ENCODE measurements at places on chromosomes 1 and 21. TPM values are rescaled to one million over a fixed set of nuclear protein-coding genes. Genes with fewer than 3 reads are reported as not detected.

Gene SLC25A34
- total RNA-seq = not detected

Gene TFF2
- not detected for total RNA-seq

Gene DPYD
- 1.8 TPM for total RNA-seq

Gene AJAP1
- total RNA-seq = not detected

Gene FHL3
- 9.4 TPM for total RNA-seq

Gene B3GALT5
- 0.19 TPM for total RNA-seq

Gene VWA1
- 14.5 TPM for total RNA-seq

Gene PRSS38
- not detected for total RNA-seq

Gene VN1R5
- not detected for total RNA-seq

Gene KRTAP6-1
- not detected for total RNA-seq

Gene FAM72A
- total RNA-seq = 9.3 TPM

Gene LAD1
- 0.93 TPM for total RNA-seq

Gene OR2L2
- not detected for total RNA-seq

Gene DNAI4
- 0.39 TPM for total RNA-seq

Gene ECM1
- 3.1 TPM for total RNA-seq

Gene COL16A1
- 4.9 TPM for total RNA-seq

Gene OR2G6
- total RNA-seq = not detected

Gene E2F2
- total RNA-seq = 2.5 TPM

Gene KRTAP12-2
- total RNA-seq = not detected

Gene KDM1A
- total RNA-seq = 102 TPM

Gene LCE1D
- not detected for total RNA-seq

Gene OR2L8
- not detected for total RNA-seq

Gene ESPN
- 0.50 TPM for total RNA-seq

Gene TAS1R1
- not detected for total RNA-seq

Gene GJB5
- total RNA-seq = not detected

Gene CHI3L2
- total RNA-seq = 0.79 TPM

Gene SPRR2E
- total RNA-seq = not detected

Gene TAL1
- not detected for total RNA-seq

Gene MAP3K21
- total RNA-seq = 10.5 TPM

Gene BRWD1
- total RNA-seq = 9.6 TPM

Gene KRTAP13-2
- not detected for total RNA-seq

Gene TMEM51
- total RNA-seq = 38.6 TPM

Gene LAPTM5
- 0.33 TPM for total RNA-seq

Gene ARHGEF11
- 15.6 TPM for total RNA-seq

Gene CCDC27
- total RNA-seq = not detected

Gene GSTM4
- 8.6 TPM for total RNA-seq

Gene UBXN10
- total RNA-seq = not detected

Gene RERE
- 22.8 TPM for total RNA-seq

All from A549 treated with GW870086 at 1 μM for 4 hours (cell line).